ENCODE measurements at places on chromosomes 6 and 20. TPM values are rescaled to one million over a fixed set of nuclear protein-coding genes. Genes with fewer than 3 reads are reported as not detected.

C6orf58 gene
- total RNA-seq, result not detected

FHL5 gene
- not detected for total RNA-seq

NNAT gene
- total RNA-seq, result 2.8 TPM

VWA7 gene
- total RNA-seq, result 0.36 TPM

NOTCH4 gene
- 1.1 TPM for total RNA-seq

STMND1 gene
- total RNA-seq, result not detected

HMGCLL1 gene
- total RNA-seq, result not detected

DNA sequence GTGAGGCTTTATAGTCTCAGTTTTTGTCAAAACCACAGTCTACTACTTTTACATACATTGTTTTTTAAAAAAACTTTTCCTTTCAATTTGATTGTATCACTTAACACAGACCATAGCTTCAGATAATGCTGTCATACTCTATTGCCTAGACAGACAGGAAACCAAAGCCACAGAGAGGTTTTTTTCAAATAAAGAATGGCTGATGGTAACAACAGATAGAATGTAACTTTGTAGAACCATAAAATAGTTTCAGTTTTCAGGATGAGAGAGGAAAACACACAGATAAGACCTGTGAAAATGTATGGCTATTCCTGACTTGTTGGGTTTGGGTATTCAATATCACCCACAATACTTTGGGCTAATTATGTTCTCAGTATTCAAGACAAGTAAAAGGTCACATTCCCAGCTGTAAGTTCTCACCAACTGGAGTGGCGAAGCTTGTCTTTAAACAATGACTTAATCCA lies 94.0 kb downstream of the ADGRG6 start:
- no peak for DNase-seq

GRCh38 chr6:35050757-35051330 lies 90.3 kb downstream of the TCP11 start:
- no peak for DNase-seq

DNA sequence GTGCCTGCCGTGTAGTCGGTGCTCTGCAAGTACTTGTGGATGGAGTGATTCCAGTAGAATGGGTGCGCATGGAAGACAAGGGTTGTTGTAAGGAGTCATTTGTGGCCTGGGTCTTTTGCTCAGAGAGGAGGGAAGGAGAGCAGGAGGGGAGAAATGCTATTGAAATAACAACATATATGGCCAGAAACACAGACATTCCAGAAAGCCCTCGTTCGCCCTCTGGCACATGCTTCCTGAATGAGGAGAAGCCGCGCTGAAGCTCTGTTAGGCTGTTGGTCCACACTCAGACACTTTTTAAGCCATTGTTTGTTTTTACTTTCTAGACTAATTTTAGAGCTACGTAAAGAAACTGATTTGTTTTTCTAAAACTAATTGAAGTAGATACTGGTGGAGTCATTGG lies 107.4 kb downstream of the RPP40 start:
- DNase-seq, result no peak

DNA sequence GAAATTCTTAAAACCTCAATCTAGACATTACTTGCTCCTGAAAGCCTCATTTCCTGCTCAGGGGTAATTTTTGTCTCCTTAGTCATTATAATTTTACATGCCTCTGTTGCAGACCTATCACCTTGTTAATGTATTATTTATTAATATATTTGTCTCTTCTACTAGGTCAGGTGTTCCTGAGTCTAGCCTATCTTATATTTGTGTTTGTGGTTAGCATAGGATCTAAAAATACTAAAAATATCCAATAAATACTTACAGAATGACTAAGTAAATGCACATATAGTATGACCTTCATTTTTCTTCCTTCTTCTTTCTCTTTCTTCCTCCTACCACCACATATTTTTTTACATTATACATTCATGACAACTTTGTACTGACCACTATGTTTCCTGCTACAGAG lies 268.9 kb upstream of the HS3ST5 start:
- DNase-seq, result no peak

DNA sequence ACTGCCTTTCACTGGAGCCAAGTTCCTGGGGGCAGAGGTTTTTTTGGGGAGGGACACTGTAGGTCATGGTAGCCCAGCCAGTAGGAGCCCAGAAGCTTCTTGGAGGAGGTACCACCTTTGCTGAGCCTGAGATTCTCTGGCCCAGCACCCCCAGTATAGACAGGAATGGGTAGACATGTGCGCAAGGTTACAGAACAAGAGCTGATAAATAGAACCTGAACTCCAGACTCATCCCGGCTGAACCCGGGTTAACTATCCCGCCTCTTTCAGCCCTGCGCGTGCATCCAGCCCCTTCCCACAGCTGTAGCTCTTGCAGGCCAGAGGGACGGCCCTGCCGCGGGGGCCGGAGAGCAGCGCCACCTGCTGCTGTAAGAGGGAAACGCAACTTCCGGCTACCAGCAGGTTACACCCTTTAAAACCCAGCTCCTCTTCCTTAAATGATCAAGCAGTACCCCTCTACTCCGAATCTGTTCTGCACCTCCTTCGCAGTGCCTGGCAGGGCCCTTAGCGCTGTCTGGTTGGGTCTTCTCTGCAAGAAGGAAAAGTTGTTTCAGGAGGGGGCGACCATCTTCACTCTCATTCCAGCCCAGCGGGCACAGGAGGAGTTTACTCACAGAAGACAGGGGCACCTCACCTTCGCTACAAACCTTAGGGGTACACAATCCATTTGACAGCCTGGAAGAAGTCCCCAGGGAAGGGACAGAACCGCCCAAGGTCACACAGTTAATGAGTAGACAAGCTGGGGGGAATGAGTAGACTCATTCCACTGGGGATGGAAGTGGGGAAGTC lies 7.5 kb downstream of the SRXN1 start:
- DNase-seq, result peak; percentile 63

GRCh38 chr20:25466846-25467245 lies 59.4 kb downstream of the GINS1 start:
- DNase-seq, result no peak

DNA sequence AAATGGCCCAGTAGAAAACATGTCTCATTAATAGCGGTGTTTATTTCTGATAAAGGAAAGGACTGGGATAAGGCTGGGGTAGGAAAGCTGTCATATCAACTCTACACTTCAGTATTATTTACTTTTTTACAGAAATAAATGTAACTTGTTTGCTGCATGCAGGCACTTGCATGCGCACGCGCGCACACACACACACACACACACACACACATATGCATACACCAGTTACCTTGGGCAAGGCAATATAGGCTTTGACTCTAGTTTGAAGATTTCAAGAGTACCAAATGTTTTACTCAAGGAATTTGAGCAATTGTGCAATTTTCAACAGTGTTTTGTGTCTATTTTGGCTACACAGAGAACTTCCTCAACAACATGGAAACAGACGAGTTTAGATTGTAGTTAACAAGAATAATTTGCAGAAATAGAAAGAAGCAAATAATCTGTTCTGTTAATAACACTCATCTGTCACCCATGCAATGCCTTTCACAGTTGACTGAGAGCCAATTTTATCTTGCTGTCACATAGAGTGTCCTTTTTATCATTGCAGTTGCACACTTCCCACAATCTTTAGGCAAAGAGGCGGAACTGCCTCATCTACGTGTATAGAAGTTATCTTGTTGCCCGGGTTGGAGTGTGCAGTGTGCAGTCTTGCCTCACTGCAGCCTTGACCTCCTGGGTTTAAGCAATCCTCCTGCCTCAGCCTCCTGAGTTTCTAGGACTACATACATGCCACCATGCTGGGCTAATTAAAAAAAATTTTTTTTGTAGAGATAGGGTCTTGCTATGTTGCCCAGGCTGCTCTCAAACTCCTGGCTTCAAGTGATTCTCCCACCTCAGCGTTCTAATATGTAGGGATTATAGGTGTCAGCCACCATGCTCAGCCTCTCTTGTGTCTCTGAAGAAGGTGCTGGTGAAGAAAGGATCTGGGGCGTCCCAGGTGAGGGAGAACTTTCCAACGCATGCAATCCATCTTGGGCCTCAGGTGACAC lies 74.8 kb upstream of the SHLD1 start:
- DNase-seq, result no peak

DNA sequence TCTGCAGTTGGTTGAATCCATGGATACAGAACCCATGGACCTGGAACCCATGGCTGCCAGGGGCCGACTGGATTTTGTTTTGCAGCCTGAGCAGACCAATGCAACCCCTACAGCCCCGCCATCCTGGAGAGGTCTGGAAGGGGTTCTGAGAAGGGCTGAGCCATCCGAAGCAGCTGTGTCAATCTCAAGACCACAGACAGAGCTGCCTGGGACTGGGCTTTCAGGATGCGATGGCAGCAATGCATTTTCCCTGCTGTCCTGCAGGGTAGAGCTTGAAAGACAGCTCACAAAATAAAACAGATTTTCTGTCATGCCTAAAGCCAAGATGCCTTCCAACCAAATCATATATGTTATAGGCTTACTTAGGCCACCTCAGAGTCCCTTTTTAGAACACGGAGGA lies 125.8 kb upstream of the NXT1 start:
- DNase-seq, result no peak

- no peak for DNase-seq
Observed at GRCh38 chr6:28167926-28168325, 26.2 kb downstream of the ZKSCAN8 start.

GRCh38 chr6:158707120-158707820 lies 57.4 kb downstream of the SYTL3 start:
- peak; percentile 58 for DNase-seq

- DNase-seq, result no peak
Observed at GRCh38 chr20:56393653-56394052, 1.2 kb downstream of the CSTF1 start.

DNA sequence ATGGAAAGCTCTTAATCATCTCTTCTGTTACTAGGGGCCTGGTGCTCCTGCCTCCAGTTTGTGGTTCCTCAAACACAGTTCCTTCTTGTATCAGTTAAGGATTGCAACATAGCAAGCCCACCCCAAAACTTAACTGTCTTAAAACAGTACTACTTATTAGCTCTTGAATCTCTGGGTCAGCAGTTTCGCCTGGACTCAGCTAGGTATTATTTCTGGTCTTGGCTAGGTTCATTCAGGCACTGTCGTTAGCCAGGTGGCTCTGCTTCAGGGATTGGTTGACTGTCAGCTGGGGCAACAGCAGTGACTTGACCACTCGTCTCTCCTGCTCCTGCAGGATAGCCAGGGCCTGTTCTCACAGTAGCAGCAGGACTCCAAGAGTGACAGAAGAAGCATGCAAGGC lies 30.0 kb upstream of the RALY start:
- DNase-seq, result no peak

DNA sequence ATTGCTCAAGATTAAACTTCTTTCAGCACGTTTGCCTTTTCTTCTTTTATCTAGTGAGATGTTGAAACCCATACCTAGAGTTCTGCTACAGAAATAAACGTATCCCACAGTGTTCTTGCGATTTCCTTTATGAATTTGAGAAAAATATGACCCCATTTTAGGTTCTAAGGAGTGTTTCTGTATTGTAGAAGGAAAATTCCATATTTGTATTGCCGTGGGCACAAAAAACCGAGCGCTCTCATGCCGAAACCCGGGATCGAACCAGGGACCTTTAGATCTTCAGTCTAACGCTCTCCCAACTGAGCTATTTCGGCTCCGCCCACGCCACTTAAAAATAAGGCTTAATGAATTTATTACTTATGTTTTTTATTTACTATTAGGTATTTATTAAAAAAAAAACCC lies 23.7 kb downstream of the ZNF311 start:
- peak; percentile 86 for DNase-seq

- DNase-seq, result no peak
Observed at GRCh38 chr6:90131125-90131524, 165.5 kb downstream of the BACH2 start.

DNA sequence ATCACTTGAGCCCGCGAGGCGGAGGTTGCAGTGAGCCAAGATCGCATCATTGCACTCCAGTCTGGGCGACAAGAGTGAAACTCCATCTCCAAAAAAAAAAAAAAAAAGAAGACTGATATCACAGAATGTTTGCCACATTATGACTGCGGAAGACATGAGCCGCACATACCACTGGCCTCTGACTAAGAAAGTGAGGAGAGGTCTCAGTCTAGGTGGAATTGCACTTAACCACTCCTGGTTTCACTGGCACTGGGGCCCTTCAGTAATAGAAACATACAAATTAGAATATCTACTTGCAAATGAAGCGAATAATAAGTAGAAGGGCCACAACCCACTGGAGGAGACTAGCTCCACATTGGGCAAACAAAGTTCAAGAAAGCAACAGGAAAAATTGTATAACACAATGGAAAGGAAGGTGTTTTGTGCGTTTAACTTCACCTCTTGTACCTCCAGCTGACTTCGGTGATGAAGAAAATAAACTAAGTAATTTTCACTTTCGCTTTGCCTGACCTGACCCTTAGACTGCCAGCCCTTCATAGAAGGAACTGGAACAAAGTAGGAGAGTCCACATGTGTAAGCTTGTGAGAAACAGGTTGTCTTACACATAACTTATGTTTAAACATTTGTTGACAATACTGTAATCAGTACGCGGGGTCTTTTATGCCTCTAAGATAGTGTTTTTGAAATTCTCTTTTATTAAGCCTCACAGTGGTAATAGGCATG lies 147.5 kb upstream of the TSHZ2 start:
- DNase-seq, result no peak

- peak; percentile 81 for DNase-seq
Observed at GRCh38 chr6:45640081-45640491, 262.4 kb upstream of the SUPT3H start.

DNA sequence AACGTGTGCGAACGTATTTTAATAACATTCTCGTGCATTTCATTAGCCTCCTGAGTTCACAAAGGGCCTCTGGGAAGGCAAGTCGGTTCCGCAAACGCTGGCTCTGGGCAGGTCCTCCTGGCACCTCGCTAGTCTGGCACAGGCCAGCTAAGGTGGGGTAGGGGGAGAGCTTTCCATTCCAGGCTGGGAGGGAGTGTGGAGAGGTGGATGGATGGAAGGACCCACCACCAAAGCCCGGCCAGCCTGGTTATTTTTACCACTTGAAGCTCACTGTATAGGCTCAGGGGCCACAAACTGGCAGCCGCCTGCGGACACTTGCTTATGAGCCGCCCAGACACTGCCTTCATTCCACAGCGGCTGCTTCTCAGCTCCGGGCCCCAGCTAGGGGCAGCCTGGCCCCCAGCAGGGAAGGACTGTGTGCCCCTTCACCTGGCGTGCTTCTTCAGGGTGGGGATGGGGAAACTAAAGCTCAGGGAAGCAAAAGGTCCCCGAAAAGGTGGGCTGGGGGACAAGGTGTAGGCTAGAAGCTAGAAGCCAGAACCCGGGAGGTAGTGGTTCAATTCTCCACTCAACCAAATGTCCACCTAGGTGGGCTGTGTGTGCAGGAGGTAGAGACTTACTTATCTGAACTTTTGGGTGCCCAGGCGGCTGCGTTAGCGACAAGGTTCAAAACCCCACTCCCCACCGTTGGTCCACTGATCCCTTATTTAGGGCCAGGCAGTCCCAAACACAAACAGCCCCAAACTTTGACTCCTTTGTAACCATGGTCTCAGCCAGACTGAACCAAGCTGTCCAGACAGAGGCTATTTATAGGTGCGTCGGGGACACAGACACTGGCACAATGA lies 1.7 kb downstream of the PMEPA1 start:
- DNase-seq, result peak; percentile 13
